ENCODE measurements at places on chromosomes 12 and 14.

DNA sequence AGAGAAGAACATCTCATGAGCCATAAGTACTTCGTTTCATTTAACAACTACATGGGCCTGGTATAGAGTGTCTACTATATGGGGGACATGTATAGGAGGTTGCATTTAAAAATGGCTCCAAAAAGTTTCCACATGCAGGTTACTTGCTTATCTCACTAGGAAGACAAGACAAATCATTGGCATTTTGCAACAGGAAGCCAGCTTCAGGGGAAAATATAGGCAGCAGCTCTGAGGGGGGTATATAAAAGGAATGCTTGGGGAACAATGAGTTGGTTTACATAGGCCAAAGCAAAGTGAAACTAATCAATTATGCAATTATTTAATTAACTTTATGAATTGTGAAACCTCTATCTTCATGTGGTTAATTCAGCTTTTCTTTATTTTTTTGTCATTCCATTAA is 225.3 kb downstream of the KCNH5 start:
- DNase-seq = no peak

- peak; percentile 24 for DNase-seq
Observed at GRCh38 chr12:69527506-69528272, 57.5 kb downstream of the FRS2 start.

- no peak for DNase-seq
Observed at GRCh38 chr12:31815096-31815495, 86.3 kb upstream of the AMN1 start.

DNA sequence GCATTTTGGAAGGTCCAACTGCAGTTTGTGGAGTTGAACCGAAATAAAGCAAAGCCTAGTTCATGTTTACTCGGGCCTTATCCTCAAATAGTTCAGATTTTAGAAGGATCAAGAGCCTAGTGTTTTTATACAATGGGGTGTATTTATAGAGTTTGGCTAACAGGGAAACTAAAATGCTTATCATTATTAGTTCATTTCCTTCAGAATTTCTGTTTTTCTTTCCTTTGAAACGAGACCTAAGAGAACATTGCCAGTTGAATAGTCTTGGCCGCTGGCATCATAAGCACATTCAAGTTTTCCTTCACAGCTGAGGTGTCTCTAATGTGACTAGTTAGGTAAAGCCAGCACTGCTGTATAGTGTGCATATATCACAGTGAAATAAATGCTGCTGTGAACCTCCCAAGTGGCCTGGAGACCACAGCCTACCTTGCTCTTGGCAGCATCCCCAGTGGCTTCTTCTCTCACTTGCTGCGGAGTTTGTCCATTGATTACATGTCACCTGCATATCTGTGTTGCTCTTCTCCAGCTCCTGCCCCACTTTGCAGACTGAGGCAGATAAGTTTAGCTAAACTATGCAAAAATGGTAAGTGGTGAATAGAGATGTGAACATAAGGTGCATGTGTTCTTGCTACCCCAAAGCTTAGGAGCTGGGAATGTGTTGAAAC is 88.8 kb downstream of the ANO6 start:
- no peak for DNase-seq

- no peak for DNase-seq
Observed at GRCh38 chr12:100481021-100481420, 7.4 kb downstream of the NR1H4 start.

- no peak for DNase-seq
Observed at GRCh38 chr12:129481921-129482320, 421.9 kb downstream of the TMEM132D start.

DNA sequence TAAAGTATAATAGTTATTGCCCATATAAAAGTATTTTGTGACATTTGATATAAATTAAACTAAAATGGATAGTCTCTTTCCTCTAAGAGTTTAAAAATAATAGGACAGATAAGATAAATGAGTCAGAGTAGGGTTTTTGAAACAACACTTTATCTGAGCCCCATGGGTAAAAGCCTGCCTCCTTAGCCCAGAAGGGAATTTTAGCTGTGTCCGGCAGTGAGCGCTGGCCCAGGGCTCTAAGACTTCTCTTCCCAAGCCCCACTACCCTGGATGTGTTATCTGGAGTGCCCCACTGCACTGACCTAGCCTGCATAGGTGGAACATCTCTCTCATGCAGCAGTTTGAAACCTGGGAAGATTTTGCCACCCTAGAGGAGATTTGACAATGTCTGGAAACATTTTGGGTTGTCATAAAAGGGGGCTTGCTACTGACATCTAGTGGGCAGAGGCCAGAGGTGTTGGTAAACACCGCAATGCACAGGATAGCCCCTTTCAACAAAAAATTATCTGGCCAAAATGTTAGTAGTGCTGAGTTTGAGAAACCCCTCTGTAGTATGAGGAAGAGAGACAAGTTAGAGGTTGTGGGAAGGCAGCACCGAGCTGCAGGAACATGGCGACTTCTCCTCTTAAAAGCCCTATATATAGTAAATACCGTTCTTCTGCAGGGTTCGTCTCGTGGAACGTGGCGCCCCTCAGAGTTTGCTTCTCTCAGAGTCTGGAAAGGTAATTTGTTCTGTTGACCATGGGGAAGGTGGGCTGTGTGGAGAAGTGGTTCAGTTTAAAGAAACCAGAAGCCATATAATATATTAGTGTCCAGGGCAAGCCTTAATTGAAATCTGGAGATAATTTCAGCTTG is 29.3 kb upstream of the ATF1 start:
- DNase-seq = no peak

DNA sequence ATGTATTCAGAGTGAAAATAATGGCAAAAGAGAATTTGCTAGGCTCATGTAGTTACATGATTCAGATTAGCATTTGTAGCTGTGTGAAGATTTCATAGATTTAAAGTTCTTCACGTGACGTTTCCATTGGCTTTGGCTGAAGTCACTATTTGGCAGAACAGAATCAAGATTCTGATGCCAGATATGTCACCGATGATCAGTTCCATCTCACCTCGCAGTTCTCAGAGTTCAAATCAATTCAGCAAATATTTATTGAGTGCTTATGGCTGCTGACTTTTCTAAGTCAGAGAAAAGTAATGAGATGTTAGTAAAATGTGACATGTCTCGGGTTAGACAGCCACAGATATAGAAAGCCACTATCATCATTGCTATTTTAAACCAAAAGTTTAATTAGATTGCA is 28.4 kb downstream of the ALX1 start:
- DNase-seq = no peak

DNA sequence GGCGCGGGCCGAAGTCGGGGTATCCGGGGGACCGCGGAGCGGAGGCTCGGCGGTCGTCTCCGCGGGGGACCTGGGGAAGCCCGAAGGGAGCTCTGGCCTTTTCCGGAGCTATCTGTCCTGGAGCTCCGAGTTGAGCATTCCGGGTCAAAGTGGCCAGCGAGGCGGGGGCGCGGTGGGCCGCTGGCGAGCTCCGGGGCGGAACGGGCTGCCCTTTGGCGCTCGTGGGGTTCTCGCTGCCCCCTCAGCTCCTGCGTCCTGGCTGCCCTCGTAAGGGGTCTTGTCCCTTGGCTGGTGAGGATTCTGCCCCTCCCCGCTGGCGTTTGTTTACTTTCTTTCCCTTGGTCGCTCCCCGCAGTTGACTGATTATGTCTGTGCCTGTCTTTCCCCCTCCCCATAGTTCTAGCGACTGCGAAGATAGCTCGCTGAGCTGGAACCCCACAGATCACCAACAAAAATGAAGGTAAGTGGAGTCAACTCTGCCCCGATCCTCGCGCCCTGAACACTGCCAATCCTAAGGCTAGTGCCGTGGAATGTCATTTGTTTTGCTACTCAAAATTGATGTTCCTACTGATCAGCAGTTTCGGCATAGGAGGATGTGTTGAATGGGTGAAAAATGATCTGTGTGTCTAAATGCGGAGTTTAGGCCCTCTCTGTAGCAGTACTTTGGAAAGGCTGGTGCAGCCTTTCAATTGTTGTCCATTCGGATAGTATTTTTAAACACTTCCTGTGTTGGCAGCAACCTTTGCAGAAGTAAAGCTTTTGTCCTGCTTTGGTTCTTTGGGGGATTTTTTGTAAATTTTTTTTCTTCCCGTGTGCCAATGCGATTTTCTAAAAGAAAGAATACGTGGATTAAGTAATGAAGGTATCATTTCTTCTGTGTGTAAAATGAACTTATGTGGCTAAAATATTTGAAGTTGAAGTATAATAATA is 1.3 kb downstream of the ARID4A start:
- no peak for DNase-seq

GRCh38 chr14:87898301-87898700 is 94.7 kb downstream of the GALC start:
- no peak for DNase-seq

- no peak for DNase-seq
Observed at GRCh38 chr12:84416626-84417025, 496.0 kb downstream of the SLC6A15 start.

GRCh38 chr12:120658286-120659150 is 18.1 kb downstream of the CABP1 start:
- DNase-seq = no peak

GRCh38 chr14:74491956-74492775 is 939 bp downstream of the NPC2 start:
- DNase-seq = no peak

- DNase-seq = no peak
Observed at GRCh38 chr12:50739611-50740010, 24.3 kb upstream of the ATF1 start.

- no peak for DNase-seq
Observed at GRCh38 chr12:107801150-107801549, 26.6 kb downstream of the ASCL4 start.

- DNase-seq = no peak
Observed at GRCh38 chr12:24551163-24551786, 397.6 kb downstream of the BCAT1 start.

GRCh38 chr14:77878783-77879182 is 78.9 kb downstream of the ADCK1 start:
- DNase-seq = no peak

DNA sequence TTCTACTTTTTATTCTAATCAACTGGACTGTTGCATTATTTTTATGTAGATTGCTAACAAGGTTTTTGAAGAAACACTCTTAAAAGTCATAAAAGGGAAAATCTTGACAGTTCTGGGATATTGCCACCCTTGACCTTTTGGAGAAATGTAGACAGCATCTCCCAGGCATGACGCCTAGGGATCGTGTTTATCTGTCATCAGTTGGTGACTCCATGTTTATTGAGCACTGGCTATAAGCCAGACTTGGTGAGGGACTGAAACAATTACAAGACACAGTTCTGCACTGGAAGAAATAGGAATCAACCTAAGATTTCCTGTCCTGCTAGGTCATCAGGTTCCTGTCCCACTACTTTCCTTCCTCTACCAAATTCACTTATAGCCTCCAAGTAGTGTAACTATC is 34.5 kb downstream of the HMGA2 start:
- no peak for DNase-seq

DNA sequence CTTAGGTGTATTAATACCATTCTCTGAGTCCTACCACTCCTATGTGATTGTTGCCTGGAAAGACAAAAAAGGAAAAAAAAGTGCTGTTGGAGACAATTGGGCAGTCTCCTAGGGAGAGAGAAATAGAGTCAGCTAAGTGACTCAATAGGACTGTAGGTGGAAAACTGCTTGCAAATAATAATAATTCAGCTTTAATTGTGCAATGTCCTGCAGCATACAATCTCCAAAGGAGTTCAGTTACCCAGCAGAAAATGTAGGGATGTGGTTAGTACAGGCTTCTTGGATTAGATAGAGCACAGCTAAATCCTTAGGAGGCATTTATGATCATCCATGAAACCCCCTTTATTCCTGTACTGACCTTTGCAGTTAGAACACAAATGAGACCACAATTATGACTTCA is 3.0 kb upstream of the SRSF9 start:
- DNase-seq = no peak

- DNase-seq = no peak
Observed at GRCh38 chr12:125922330-125922729, 857.1 kb downstream of the AACS start.

DNA sequence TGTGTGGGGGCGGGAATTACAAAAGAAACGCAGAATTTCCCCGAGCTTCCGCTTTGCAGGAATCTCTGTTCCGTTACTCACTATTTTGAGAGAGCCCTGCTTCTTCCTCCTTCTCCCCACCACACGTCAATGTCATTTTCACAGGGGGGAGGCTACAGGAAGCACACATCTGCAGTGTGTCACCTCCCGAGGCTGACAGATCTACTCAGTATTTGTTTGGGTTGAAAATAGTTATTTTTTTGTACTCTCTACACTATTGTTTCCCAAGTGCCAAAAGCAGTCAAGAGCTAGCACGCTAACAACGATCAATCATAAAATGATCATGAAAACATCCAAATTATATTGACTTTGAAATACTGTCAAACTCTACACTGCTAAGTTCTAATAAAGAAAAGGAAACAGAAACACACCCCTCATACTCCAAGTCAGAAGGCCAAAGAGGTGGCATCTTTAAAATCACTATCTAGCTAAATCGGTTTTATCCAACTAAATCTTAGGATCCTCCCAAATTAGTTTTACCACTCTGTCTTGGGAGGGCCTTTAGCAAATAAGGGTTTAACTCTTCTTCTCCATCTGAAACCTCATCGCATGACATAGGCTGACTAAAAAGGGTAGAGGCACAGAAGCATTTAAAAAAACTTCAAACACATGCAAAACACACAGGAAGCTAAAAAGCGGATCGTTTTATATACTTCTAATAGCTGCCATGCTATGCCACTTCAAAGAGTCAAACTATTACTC is 51.8 kb downstream of the FOXN3 start:
- DNase-seq = no peak

GRCh38 chr12:53701518-53702264 is 25.6 kb downstream of the CALCOCO1 start:
- peak; percentile 24 for DNase-seq

DNA sequence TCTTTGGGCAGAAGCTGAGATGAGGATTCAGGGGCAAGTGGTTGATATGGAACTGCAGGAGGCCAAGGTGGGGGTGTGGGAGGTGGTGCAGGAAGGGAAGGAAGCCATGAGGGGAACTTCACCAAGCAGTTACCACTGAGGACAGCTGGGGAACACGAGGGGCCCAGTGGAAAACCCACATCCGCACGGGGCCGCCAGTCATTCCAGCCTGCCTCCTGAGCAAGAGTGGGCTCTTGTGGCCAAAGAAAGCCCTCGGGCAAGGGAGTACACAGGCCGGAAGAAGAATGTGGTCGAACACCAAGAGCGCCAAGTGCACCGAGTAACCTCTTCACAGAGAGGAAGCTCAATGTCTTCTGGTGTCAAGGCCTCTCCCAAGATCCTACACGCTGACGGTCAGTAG is 252.2 kb upstream of the FOXN3 start:
- DNase-seq = no peak

DNA sequence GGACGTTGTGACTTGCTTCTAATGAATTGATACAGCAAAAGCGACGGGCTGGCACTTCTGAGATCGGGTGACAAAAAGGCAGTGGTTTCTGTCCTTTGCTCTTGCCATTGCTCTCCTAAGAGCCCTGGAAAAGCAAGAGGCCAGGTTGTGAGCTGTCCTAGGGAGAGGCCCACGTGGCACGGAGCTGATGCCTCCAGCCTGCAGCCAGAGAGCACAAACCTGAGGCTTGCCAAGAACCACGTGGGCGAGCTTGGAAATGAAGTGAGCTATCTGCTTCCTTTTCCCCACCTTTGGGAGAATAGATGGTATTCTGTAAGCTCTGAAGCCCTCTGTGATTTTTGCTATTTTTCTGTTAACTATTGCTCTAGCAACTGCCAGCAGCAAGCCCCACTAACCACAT is 26.4 kb upstream of the NOS1 start:
- no peak for DNase-seq

- no peak for DNase-seq
Observed at GRCh38 chr12:24966951-24967564, 18.2 kb upstream of the BCAT1 start.

GRCh38 chr12:3047961-3048360 is 29.2 kb upstream of the TSPAN9 start:
- no peak for DNase-seq
